Esophagus squamous epithelium (tissue), 5 donors: ENCODE measurements at places on chromosomes 16 and 17.

- DNase-seq, result no peak
Observed at GRCh38 chr16:81390840-81391239, 53.8 kb upstream of the CMIP start.

- DNase-seq, result no peak
Observed at GRCh38 chr17:42882166-42882565, 18.4 kb upstream of the G6PC1 start.

GRCh38 chr16:8763899-8764298 lies 33.5 kb downstream of the TMEM186 start:
- DNase-seq, result no peak

- DNase-seq, result no peak
Observed at GRCh38 chr16:84949772-84950436, 61.4 kb downstream of the ZDHHC7 start.

DNA sequence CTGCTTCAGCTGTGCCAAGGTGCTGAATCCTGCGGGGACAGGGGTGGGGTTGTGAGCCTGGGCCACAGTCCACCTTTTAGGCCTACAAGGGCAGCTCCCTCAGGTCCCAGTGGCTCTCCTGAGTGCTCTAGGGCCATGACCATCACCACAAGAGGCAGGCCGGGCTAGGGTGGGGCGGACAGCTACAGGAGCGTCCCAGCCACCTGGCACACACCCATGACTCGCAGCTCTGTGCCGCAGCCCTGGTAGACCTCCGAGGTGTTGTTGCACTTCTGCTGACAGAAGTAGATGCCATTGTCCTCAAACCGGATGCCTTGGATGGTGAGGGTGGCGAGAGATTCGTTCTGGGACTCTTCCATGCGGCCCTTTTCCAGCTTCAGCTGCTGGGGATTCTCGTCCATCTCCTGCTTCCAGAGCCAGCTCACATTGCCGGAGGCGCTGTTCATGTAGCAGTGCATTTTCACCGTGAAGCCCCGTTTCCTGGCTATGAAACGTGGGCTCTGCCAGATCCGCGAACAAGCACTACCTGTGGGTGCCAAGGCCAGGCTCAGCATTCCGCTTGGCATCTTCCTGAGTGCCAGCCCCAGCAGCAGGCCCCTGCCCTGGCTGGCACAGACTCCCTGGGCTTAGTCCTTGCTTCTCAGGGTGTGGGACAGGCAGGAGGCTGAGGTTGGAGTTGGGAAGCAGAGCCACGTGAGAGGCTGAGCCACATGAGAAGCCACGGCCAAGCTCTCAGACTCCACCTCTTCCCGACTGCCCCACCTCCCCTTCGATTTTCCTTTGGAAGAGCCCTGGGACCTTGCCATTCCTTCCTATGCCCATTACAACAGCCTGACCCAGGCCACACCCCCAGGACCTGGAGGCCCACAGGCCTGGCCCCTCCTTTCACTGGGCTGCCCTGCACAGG lies 2.0 kb downstream of the CD79B start:
- no peak for DNase-seq

DNA sequence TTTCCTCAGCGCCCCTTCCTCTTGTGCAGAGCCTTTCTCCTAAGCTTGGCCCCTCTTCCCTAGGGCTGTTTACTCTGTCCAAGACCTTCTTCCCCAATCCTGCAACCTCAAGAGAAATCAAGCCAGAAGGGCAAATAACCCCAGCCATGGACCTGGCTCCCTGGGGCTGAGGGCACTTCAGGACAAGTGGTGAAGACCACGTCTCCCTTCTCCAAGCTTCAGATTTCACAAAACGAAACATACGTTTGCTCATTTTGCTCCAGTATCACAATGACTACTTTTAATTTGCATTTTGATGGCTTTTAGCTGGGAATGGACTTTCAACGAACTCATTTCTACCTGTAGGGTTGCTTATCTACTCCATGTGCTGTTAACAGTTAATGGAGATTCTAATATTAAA lies 139.8 kb upstream of the CACNG5 start:
- no peak for DNase-seq

DNA sequence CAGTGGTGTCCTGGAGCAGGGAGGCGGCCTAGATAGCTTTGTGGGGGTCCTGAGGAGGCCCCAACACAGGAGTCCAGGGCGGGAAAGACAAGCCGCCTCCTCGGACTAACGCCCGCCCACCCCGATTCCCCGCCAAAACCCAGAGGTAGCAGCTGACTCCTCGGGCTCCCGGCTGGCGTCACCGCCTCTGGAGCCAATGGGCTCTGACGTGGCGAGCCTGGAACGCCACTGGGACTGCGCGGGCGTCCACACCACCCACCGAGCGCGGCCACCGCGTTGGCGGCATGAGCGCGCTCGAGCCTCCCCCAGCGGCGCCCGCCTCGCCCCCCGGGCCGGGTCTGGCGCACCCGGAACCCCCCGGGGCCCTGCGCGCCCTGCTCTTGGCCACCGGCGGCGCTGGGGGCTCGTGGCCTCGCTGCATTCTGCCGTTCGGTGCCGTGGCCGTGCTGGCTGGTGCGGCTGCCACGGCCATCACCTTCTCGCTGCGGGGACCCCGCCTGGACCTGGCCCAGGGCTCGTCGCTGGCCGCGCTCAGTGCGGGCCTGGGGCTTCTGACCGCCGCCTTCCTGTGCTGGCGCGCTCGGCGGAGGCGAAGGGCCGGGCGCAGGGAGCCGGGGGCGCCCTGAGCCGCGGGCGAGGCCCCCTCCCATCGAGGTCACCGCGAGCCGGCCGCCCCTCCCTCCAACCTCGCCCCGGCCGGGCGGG lies 3.4 kb upstream of the NTN3 start:
- no peak for DNase-seq

DNA sequence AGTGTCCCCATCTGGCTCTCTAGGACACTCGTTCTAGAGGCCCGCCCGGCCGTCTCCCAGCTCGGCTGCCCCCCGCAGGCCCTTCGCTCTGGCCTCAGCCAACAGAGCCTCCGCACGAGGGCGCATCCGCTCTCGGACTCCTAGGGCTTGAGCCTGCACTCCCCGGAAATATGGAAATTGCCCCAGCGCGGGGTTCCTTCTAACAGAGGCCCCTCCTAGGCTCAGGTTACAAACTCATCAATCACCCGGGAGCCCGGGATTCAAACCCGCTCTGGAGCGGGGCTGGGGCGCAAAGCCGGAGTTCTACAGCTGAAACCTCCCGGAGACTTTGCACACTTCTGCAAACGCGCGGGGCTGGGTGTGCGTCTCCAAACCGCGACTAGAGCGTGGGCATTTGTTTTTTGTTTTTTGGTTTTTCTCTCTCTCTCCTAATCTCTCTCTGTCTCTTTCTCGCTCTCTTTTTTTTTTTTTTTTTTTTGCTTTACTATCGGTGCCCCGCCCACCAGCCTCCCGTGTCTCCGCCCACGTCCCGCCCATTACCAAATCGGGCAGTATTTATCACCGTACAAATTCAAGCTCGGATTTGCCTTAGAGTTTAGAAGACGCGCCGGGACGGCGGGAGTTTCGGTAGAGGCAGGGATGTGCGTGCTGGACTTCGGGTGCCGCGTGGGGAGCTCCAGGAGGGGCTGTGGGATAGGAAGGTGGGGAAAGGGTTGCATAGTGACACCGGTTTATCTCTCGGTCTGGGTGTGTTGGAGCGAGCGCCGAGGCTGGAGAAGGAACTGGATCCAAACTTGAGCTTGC lies 2.4 kb upstream of the FOXL1 start:
- DNase-seq, result no peak

DNA sequence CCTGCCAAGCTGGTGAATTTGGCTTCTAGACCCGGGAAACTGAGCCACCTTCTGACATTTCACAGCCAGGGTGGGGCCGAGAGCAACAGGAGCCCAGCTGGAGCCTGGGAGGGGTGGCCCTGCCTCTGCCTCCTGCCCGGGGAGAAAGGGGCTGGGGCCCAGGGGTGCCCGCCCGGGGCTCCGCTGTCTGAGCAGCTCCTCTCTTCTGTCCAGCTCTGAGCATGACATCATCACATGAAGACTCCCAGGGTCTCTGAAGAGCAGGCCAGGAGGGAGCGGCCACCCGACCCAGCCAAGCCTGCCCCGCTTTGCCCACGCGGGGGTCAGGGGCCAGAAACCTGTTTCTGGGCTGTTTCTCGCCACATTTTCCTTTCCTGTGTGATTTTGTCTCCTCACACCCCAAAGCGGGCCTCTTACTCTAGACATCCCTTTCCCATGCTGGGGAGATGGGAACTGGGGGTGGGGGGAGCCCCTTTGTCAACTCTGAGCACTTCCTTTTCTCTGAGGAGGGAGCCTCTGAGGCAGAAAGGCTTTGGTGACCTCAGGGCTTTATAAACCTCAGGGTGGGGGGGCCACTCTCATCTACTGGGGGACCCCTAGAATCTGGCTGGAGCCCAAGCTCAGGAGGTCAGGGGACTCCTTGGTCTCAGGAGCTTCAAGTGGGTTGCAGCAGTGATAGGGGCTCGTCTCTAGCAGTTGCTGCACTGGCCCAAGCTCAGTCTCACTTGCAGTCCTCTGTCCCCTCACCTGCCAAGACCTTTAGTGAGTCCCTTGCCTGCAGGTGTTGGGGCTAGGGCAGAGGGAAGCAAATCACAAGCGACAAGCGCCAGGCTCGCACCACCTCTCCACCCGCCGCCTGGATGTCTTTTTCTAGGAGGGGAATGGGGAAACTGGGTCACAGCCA lies 7.6 kb downstream of the UBALD2 start:
- DNase-seq, result no peak

- no peak for DNase-seq
Observed at GRCh38 chr16:54647725-54648221, 282.9 kb upstream of the IRX5 start.

DNA sequence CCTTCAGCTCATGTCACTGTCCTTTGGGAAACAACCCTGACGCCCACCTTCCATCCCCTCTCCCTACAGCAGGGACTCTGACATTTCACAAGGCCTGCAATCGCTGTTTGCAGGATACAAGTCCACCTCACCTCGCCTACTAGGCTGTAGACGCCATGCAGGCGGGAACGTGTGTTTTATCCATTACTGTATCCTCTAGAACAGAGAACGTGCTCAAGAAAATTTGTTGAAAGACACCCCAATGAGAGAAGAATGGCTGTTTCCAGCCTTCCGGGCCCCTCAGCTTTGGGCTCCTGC lies 1.5 kb upstream of the TTYH2 start:
- DNase-seq, result no peak

DNA sequence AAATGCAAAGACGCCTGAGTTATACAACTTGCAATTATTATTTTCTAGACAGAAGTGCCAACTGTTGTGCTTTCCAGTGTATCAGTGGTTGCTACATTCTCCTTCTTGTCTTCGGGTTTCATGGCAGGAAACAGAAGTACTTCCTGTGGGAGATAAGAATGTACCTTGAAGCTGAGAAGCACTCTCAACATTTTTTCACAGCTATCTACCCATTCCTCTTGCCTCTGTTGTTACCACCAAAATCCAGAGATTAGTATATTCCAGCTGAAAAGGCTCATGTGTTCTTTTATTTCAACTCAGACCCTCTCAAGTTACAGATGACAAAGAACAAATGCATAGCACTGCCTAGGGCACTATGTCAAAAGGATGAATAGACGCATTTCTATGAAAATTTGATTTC lies 4.8 kb upstream of the ADAT1 start:
- DNase-seq, result no peak

DNA sequence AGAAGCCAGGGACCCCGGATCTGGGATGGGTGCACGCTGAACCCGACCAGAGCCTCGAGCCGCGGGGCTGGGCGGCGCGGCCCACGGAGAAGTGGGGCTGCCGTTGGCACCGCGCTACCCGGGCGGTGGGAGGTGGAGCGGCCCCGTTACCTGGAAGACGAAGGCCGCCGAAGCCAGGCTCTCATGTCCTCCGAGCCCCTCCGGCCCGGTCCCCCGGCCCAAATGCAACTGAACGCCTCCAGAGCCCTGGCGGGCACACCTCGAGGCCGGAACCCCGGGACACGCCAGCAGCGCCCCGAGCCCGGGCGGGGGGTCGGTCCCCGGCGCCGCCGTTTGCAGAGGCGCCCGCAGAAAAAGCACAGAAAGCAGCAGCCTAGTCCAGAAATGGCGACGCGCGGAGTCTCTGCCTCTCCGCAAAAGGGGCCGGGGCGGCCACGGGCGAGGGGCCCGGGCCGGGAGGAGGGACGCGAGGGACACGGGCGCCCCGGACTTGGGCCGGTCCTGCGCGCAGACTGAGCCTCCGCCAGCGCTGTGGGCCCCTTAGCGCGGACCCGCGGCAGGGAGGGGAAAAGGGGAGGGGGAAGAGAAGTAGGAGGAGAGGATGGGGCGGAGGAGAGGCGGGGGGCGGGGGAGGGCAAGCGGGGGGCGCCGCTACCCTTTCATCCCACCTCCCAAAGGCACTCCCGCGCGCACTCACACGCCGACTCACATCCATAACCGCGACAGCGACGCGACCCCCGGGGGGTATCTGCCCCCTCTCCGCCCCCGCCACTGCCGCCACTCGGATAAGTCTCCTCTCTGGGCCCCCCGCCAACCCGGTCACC lies 1.4 kb downstream of the AXIN2 start:
- no peak for DNase-seq
